ENCODE measurements at places on chromosomes 13 and 19.

- no peak for DNase-seq
Measured at GRCh38 chr13:99203601-99204579, 3.2 kb downstream of the UBAC2 start.

GRCh38 chr13:99978799-99979452, 2.7 kb upstream of the ZIC2 start:
- DNase-seq: no peak

DNA sequence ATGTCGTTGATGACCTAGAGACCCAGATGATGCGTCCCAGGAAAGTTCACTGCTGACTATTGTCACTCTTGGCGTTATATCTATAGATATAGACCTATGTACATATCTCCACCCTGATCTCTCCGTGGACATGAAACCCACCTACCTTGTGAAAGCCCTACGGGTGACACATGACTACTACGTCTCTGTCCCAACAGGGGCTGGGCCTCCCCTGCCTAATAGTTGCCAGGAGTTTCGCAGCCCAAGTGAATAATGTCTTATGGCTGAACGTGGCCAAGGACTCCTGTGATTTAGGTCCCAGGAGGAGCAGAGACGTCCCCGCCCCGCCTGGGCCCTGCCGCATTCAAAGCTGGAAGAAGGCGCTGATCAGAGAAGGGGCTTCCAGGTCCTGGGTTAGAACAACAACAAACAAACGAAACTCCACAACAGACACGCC, 4.9 kb upstream of the POU4F1 start:
- DNase-seq: no peak

DNA sequence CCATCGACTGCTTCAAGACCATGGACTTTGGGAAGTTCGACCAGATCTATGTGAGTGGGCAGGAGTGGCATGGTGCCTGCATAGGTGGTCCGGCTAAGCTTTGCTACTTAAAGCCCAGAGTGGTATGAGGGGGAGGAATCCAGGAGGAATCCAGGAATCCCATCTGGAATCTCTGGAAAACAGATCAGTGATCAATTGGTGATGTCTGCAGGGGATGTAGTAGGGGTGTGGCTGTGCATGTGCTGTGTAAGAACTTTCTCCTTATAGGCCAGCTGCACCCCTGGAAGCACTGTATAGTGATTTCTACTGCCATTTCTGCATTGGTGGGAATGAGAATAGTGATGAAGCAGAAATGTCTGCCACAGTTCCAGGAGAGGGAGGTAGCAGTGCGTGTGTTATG, 23.6 kb downstream of the PNPLA6 start:
- no peak for DNase-seq

All from natural killer cell (primary cell).